ENCODE measurements at places on chromosomes 6 and 20.

GRCh38 chr6:2714111-2714895, 36.4 kb downstream of the MYLK4 start:
- peak; percentile 21 for DNase-seq

- DNase-seq = no peak
Observed at GRCh38 chr6:26029570-26029856, 57.7 kb upstream of the HFE start.

- no peak for DNase-seq
Observed at GRCh38 chr6:6484681-6485080, 103.8 kb upstream of the LY86 start.

GRCh38 chr20:37329481-37330165, 16.3 kb upstream of the SRC start:
- DNase-seq = no peak

DNA sequence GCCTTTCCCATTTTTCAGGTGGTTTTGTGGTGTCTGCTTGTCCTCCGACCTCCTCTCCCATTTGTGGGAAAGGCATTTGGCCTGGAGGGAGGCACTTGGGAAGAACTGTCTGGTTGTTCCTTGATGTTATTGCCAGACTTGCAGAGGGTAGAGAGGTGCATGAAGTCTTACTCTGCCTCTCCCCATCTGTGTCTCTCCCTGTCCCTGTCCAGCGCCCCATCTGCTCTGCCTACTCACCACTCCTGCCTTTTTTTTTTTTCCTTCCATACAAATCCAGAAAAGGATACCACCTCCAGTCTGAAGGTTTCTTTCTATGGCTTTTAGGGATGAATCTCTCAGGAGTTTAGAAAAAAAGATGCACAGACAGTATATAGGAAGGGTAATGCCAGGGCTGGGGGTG, 19.8 kb downstream of the PPARD start:
- no peak for DNase-seq

DNA sequence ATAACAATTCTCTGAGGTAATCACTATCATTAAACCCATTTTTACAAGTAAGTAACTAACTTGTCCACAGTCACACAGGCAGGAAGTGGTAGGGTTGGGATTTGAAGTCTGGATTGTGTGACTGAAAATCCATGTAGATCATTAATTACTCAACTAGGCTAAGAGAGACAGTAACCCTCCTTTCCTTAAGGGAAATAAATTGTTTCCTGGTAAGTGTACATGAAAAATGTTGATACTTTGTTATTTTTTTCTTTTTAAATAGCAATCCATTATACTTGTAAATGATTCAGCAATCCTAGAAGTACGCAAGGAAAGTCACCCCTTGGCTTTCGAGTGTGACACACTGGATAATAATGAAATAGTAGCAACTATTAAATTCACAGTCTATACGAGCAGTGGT, 11.6 kb downstream of the SPACA1 start:
- DNase-seq = no peak

- DNase-seq = peak; percentile 20
Observed at GRCh38 chr6:117498159-117498558, 15.7 kb downstream of the DCBLD1 start.

GRCh38 chr6:26268659-26269402, 96.2 kb upstream of the BTN3A2 start:
- no peak for DNase-seq

- no peak for DNase-seq
Observed at GRCh38 chr6:158322724-158323560, 10.7 kb downstream of the TULP4 start.

DNA sequence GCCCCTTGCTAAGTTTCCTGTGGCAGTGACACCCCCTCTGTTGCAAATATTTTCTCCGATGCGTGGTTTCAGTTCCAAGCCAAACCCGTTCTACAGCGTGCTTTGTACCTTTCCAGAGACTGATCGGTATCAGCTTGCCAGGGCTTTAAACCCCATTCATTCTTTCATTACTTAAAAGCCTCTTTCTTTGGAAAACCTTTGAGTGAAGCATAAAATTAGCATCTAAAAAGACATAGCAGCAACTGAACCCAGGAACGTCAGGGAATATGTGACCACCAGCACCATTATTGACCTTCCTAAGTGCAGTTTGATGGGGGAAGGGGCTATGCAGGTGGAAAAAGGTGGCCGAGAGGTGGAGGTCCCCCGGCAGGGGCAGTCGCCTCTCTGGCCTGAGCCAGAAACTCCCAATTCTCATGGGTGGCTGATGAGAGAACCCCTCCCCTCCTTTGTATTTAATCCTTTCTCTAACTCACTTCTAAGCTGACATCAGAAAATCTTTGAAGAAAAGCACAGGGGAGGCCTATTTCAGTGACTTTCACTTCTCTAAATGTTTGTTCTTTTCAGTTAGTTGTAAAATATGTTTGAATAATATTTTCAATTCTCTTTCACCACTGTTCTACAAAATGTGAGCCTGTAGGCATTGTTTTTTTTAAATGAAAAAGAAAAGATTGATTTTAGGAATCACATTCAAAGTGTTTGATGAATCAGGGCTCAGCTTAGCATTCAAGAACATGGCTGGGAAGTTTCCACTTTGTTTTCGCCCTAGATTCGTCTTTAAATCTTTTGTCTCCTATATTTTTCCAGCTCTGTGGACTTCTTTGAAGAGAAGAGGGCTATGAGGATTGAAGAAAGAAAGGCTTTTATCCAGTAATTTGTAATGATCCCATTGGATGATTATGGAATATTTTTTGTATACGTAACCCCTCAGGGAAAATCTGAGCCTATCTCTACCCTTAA, 89.2 kb downstream of the RSPH3 start:
- DNase-seq = no peak

- DNase-seq = peak; percentile 86
Observed at GRCh38 chr6:3001773-3002293, 2.1 kb downstream of the NQO2 start.

DNA sequence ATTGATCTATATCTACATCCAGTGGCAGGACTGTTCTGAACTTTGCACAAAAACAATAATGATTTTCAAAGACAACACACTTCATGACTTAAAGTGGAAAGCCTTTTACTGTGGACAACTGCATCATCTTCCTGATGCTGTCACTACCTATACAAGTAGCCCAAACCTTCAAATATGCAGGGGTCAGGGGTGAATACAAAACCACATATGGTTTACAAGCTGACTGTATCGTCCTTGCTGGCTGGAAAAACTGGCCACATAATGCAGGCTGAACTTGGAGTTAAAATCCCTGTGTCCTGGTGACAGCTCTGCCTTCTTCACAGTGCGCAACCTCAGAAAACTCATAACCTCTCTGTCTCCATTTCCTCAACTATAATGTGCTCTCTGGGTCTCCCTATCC, 128.9 kb downstream of the GMDS start:
- no peak for DNase-seq

GRCh38 chr20:40368876-40369275, 320.2 kb downstream of the MAFB start:
- DNase-seq = no peak

- DNase-seq = no peak
Observed at GRCh38 chr20:1804554-1804956, 90.7 kb upstream of the SIRPA start.

- DNase-seq = no peak
Observed at GRCh38 chr6:142838821-142839685, 105.9 kb downstream of the HIVEP2 start.

- DNase-seq = no peak
Observed at GRCh38 chr6:169571123-169571962, 130.5 kb downstream of the WDR27 start.

DNA sequence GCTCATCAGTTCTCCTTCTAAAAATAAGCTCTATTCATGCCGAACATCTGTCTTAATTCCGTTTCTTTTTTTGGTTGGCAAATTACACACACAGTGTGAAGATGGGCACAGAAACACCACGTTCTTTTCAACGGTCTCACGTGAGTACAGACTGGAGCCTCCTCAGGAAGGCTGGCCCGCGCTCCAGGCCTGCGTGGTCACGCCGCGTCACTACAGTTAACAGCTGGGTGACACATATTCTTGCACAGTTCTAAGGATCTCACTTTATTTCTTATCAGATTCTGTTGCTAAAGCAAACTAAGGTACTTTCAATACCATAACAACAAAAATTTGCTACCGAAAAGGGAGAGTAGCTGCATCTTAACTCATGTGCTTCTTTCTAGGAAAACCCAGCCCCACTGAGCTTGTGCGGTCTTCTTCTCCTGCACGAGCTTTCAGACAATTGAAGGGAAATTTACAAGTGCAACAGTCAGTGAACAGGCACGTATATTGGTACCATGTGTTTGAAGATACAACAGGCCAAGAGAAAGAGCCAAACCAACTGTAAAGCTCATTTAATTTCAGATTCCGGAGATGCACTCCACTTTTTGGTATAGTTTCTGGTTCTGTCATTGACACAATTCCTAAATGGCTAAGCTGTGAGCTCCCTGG, 55.6 kb upstream of the MPC1 start:
- DNase-seq = no peak

DNA sequence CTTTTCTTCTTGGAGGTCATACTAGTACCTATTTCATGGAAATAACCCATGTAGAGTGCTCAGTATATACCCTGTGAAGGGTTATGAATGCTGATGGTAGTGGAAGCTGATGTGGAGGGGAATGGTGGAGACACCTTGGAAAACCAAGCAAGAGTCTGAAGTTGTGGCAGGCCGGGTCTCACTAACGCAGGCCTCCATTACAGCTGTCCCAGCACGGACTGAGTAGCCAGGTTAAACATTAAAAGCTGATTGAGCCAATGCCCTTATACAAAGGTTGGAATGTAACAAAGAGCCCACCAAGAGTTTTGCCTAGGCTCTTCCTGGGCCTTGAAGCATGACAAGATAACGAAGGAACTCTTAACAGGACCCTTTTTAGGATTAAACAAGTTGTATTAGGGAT, 2.1 kb upstream of the PCMTD2 start:
- no peak for DNase-seq

- DNase-seq = no peak
Observed at GRCh38 chr6:20237677-20238460, 25.6 kb upstream of the MBOAT1 start.

- DNase-seq = no peak
Observed at GRCh38 chr6:111583986-111584385, 21.7 kb downstream of the TRAF3IP2 start.

DNA sequence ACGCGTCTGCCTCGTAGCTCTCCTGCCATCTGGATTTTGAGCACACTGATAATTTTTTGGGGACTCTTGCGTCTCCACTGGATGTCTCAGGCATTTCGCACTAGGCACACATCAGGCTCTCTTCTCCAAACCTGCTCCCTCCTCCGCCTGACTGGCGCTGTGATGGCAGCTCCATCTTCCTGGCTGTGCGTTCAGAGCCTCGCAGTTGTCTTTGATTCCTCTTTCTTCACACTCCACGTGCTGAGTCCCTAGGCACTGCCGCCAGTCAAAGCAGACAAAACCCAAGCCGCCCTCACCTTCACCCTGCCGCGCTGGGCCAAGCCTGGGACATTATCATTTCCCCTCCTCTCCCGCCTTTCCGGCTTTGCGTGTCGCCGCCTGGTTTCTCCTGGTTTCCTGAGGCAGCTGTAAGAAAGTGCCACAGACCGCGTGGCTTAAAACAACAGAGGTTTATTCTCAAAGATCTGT, 778 bp downstream of the PSMG4 start:
- peak; percentile 39 for DNase-seq
